Stimulated activated CD4-positive, alpha-beta T cell treated with anti-CD3 and anti-CD28 coated beads, Interleukin-4, amount 100 ng/mL, for 1 hour (primary cell): ENCODE measurements at places on chromosomes 1 and 21.

DNA sequence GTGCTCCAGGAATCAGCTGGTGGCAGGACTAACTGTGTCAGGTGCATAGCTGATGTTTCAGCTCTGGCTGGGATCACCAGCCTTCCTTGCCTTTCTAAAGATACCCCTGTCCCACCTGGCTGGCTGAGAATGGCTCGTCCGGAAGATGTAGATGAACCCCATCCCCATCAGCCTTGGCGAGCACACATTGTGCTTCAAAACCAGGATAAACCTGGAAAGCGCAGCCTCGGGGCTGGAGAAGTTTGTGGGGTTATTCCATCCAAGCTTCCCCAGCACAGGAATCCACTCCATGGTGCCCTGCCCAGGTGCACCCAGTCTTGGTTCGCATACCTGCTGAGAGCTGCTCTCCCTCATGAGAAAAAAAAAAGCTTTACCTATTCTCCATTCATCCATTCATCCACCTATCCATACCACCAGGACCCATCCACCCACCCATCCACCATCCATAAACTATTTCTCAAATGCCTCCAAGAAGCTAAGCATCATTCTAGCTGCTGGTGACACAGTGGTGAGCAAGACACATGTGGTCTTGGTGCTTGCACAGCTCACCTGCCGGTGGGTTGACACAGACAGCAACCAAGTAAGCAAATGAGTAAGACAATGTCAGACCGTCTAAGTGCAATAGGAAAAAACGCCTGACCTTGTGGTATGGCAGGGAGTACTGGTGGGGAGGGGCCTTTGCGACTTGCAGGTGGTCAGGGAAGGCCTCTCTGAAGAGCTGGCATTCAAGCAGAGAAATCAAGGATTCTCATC is 94.0 kb downstream of the DMRTB1 start:
- DNase-seq = no peak

DNA sequence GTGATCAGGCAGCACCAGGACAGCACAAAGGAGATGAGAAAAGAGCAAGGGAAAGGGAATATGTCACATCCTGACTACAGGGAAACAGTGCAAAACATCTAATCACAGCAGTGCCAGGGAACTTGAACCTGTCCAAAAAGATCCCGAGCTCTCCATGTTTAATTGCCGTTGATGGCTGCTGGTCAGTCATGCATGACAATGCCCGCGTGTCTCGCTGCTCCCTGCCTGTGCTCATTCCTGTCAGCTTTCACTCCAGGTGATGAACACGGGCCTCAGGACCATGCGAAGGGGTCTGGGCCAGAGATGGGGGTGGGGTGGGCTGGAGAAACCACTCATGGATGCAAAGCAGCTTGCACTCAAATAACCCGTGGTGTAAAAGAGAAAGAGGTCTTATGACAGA is 287.0 kb downstream of the GPATCH2 start:
- no peak for DNase-seq

- DNase-seq = no peak
Measured at GRCh38 chr1:59110271-59110670, 186.6 kb upstream of the FGGY start.

- DNase-seq = no peak
Measured at GRCh38 chr1:171566467-171566866, 55.6 kb upstream of the MYOCOS start.

DNA sequence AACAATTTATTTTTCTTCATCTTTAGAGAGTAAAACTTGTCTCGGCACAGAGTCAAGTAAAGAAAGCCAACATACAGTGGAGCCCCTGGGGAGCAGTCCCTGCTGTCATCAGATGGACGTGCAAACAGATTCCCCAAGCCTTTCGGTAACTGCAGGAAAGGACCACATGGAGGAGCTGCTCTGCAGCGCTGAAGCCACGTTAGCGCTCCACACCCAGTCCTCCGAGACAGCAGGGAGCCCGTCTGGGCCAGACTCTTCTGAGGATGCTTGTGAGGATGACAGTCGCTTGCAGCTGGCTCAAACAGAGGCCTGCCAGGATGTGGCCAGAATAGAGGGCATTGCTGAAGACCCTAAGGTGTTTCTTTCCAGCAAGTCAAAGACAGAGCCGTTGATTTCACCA is 77.1 kb upstream of the SCCPDH start:
- DNase-seq = no peak

DNA sequence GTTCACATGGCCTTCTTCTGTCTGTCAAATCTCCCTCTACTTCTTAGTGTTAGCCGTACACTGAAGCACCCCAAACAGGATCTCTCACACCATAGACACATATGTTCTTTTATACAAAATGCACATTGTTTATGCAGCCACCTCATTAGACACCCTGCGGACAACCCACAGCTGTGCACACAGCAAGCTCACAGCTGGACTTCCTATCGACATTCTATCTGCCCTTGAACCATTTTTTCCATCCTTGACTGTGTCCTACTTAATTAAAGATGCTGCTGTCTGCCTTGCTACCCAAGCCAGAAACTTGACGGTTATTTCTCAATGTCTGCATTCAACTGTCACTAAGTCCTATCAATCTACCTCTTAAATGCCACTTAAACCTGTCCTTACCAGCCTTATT is 3.2 kb upstream of the ZBTB21 start:
- DNase-seq = no peak

DNA sequence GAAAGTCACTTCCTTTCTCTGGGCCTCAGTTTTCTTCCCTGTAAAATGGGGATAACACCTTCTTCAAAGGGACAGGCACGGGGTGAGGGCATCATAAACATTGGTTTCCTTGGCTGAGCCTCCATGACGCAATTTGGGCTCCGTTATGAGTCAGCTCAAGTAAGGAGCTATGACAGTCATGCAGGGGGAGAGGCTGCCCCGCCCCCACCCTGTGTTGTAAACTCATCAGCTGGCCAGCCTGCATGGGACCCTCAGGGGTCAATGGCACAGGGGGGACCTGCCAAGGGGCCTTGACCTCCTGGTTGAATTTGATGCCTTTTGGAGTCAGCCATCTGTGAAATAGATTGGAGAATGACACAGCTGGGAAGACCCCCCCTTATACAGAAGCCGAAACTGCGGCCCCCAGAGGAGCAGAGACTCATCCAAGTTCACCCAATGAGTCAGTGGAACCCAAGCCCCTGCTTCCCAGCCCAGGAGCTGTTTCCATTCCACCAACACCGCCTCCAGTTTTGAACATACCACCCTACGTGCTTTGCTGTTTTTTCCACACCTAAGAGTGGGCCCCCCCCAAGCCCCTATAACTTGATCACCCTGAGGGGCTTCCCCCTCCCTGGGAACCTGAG is 36.8 kb upstream of the RUNX3 start:
- DNase-seq = peak; percentile 61

- peak; percentile 25 for DNase-seq
Measured at GRCh38 chr1:18557621-18558465, 72.8 kb upstream of the PAX7 start.

- DNase-seq = no peak
Measured at GRCh38 chr1:77989744-77990143, 10.9 kb upstream of the FUBP1 start.

DNA sequence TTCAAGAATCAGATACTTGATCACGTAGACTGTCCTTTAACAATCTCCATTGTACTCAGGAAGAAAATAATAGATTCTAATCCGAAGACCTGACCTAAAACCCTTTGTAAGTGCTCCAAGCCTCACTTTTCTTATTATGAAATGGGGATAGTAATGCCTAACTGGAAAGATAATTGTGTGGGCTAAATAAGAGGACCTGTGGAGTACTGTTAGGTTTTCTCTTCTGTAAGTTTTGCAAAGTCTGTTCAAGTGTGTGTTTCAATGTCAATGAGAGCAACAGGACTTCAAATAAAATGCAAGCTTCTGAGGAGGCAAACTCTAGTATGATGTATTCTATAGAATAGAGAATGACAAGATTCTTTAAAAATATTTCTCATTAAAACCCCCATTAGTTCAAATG is 348.6 kb downstream of the USP25 start:
- DNase-seq = no peak

DNA sequence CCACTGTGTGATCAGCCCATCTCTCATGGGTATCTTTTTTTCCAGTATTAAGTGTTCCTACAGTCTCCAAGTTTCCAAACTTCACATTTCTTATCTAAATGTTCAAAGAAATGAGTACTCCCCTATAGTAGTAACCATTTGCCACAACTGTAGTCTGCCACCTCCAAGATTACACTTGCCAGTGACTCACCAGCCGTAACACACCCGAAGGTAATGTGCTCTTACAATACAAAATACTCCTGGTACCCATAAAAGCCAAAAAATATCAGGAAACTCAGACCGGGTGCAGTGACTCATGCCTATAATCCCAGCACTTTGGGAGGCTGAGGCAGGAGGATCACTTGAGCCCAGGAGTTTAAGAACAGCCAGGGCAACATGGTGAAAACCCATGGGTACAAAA is 20.5 kb upstream of the ZNF496 start:
- DNase-seq = no peak

DNA sequence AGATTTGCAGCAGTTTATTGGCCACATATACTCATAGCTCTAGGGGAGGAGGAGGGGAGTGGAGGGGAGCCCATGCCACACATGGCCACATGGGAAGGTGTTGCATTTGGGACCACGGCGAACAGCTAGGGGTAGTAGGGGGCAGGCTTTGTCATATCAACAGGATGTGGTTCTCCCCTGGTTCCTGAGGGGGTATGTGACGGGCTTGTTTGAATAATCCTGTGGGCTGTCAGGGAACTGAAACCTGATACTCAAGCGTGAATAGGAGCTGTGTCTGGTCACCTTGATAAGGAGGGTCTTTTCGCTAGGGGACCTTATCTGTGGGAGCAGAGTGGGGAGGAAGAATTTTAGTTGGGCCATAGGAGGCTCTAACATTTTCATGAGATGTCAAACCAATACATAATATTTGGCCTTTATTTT is 264.7 kb downstream of the CTH start:
- DNase-seq = no peak

DNA sequence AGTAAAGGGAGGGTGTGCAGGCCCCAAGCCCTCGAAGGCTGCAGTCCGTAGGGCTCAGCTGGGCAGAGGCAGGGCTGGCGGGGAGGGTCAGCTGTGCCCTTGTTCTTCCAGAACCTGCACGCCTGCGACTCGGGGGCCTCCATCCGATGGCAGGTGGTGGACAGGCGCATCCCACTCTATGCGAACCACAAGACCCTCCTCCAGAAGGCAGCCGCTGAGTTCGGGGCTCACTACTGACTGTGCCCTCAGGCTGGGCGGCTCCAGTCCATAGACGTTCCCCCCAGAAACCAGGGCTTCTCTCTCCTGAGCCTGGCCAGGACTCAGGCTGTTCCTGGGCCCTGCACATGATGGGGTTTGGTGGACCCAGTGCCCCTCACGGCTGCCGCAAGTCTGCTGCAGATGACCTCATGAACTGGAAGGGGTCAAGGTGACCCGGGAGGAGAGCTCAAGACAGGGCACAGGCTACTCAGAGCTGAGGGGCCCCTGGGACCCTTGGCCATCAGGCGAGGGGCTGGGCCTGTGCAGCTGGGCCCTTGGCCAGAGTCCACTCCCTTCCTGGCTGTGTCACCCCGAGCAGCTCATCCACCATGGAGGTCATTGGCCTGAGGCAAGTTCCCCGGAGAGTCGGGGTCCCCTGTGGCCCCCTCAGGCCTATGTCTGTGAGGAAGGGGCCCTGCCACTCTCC is 13.6 kb upstream of the LRRC3 start:
- no peak for DNase-seq

DNA sequence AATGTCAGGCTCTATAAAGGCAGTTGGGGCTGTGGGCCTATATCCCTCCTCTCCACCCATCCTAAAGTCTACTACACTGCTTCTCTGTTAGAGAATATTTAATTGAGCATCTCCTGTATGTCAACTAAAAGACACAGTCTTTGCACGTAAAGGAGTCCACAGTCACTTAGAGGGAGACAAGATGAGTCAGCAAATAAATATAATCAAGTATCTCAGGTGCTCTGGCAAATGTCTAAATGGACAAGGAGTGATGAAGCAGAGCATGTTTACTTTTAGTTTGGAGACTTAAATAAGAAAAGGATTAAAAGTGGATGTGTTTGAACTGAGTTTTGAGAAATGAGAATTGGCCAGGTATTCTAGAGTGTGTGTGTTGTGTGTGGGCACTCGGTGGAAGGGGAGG is 41.8 kb upstream of the RAP1A start:
- no peak for DNase-seq

GRCh38 chr1:223477456-223477855 is 84.2 kb downstream of the CCDC185 start:
- DNase-seq = no peak

GRCh38 chr1:66733348-66734017 is 18.8 kb upstream of the DYNLT5 start:
- DNase-seq = no peak

DNA sequence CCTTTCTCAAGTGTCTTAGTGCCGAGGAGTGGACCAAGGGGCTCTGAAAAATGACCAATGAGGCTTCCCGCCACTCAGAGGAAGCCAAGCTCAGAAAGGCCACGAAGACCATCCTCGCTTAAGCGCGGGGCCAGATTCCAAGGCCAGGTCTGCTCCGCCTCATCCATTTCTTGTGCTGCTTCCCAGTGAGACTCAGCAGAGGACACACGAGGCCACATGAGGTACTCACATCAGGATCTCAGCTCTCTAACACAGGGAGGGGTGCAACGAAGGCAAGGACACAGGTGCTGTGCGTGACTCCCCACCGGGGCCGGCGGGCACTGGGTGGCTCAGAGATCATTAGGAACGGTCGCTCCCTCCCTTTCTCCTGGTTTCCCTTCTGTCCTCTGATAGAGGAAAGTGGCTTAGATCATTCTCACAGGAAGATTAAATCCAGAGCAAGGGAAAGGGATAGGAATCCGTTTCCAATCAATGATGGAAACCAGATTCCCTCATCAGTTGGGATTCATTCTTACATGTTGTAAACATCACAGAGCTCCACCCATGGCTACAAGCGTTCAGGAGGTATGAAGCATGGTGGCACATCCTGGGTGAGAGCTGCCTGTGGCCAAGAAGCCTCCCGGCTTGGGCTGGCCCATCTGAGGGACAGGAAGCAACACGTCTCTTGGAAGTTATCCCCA is 46.7 kb downstream of the CAPZB start:
- no peak for DNase-seq

DNA sequence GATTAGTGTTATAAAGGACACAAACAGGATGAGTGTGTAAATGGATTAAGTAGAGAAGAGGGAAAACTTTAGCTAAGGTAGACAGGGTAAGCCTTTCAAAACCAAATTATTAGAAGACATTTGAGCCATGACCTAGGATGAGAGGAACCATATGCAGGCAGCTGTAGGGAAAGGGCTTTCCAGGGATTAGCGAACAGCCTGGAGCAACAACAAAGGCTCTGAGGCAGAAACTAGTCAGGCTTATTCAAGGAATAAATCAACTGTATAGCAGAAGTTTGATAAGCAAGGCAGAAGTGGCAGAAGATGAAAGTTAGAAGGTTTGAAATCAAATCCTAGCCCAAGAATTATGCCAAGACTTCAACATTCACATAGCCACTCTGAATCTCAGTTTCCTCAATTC is 21.3 kb downstream of the AIDA start:
- DNase-seq = no peak
